Muscle of leg (tissue), 16 donors: ENCODE measurements at places on chromosomes 1 and 21.
A peak's percentile ranks its signal among the peaks of the same experiment; 100 is the strongest.

DNA sequence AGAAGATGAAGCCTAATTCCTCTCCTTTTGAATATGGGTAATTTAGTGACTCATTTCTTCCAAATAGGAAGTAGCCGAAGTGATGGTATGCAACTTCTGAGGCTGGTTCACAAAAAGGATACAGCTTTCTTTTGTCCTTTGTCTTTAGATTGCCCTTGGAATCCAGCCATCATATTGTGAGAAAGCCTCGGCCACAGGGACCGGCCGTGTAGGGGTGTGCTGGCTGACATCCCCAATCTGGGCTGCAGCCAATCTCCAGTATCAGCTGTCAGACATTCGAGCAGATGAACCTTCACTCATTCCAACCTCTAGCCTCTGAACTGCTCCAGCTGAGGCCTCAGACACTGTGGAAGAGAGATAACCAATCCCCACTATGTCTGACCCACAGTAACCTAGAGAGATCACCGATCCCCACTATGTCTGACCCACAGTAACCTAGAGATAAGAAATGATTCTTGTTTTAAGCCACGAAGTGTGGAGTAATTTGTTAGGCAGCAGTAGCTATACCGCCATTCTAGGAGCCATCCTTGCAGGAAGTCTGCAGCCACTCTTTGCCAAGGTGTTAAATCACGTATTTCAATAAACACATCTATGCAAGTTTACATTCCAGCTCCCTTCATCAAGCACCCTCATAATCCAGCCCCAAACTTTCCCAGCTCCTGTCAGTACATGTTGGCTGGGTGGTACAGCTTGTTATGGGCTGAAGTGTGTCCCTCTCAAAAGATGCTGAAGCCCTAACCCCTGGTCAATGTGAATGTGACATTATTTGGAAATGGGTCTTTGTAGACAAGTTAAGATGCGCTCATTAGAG is 2.9 kb upstream of the DIP2A start:
- peak; percentile 73 for DNase-seq

- peak; percentile 56 for DNase-seq
Measured at GRCh38 chr1:234244482-234244881, 128.8 kb upstream of the COA6 start.

DNA sequence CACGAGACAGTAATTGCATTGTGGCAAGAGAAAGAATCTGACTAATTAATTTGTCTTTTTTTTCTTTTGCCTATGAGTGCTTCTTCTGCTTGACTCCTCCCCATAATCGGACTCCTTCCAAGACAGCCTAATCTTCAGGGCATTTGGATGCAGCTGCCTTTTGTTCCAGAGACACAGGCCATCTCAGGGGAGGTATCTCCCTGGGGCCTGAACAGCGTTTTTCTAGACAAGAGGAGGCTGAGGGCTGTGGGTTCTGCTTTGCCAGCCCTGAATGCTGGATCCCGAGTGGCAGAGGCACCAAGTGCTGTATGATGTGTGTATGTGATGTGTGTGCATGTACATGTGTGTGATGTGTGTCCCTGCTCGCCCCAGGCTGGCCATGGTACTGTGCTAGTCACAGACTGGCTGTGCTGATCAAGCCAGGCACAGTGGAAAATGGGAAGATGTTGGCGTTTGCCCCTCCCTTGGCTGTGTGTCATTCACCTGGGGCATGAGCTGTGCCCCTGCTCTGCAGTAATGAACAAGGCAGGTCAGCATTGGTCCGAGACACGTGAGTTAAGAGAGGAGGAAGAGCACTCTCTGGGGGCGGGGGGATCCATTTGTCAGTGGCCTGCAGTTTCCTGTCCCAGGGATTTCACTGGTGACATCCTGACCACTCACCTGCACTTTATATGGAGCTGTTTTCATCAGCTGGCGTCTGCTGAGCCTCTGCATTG is 77.2 kb downstream of the ADARB1 start:
- no peak for DNase-seq

DNA sequence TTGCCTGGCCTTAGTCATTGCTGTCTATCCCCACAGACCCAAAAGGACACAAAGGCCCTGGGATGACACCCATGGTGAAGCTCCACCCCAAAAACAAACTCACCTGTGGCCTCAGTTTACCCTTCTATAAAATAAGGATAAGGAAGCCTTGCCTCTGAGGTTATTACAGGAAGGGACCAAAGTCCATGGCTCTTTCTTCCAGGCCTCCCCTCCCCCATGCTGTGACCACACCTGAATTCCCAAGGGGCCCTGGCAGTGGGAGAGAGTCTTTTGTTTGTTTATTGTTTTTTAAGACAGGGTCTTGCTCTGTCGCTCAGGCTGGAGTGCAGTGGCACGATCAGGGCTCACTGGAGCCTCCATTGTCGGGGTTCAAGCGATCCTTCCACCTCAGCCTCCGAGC is 10.5 kb upstream of the TNFRSF25 start:
- no peak for DNase-seq

DNA sequence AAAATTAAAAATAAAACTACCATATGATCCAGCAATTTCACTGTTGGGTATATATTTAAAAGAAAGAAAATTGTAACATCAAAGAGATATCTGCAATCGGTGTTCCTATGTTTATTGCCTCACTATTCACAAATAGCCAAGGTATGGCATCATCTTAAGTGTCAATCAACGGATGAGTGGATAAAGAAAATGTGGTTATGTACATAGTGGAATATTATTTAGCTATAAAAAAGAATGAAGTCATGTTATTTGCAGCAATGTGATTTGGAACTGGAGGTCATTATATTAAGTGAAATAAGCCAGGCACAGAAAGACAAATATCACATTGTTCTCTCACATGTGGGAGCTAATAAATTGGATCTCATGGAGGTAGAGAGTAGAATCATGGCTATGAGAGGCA is 76.3 kb downstream of the RD3 start:
- DNase-seq, result no peak

DNA sequence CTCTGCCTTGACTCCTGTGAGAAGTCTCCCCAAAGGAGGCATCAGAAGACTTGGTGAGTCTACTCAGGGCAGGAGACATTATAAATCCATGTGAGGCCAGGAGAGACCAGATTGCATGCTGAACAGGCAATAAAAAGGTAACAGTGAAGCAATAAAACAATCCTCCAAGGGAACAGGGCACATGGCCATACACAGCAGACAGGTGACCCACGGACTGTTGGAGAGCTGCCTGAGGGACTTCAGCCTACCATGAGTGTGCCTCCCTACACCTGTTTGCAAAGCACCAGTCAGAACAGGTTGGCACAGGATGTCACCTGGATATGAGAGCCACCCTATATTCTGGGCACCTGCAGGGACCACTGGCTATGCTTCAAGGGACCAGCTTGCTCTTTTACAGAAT is 67.6 kb downstream of the MAB21L3 start:
- no peak for DNase-seq

DNA sequence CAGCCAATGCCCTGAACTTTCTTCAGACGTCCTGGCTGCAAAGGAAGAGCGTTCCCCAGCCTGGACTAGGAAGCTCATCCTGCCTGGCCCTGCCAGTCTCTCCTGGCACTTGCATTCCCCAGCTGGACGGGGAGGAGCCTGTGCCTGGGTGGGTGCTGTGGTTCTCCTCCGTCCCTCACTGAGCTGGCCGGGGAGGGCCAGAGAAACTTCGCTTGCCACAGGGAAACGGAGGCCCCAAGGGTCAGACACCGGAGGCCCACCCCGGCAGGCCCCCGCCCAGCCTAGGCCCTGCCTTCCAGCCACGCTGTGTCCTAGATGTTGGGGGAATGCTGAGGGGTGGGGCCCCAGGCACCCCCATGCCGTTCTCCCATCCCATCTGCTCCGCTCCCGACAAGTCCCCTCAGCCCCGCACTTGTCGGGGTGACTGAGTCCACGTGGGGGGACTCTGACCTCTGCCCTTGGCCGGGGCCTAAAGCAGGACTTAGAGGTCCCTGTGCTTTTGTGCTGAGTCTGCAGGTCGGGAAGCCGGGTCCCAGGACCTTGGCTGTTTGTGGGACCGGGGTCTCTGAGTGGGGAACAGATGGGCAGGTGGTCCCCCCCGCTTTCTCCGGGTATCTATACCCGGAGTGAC is 4.8 kb downstream of the FTCD start:
- no peak for DNase-seq

DNA sequence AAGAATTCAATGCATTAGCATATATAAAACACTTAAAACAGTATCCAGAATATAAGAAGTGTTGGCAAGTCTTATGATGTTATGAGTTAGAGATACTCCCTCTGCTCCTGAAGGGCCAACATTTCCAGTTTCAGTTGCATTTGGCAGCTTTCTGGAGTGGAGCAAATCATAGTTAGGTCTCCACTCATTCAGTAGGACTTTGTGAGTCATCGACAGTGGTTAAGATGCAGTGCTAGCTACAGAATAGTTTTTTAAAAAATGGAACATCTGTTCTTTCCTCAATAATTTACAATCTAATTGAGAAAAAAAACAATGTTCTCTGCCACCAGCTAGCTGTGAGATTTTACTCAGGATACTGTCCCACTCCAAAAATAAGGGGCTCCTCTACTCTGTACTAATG is 389.1 kb downstream of the HLX start:
- DNase-seq, result peak; percentile 32

- DNase-seq, result no peak
Measured at GRCh38 chr1:234246638-234247116, 126.6 kb upstream of the COA6 start.

GRCh38 chr1:74468982-74469603 is 43.3 kb downstream of the LRRC53 start:
- peak; percentile 69 for DNase-seq

DNA sequence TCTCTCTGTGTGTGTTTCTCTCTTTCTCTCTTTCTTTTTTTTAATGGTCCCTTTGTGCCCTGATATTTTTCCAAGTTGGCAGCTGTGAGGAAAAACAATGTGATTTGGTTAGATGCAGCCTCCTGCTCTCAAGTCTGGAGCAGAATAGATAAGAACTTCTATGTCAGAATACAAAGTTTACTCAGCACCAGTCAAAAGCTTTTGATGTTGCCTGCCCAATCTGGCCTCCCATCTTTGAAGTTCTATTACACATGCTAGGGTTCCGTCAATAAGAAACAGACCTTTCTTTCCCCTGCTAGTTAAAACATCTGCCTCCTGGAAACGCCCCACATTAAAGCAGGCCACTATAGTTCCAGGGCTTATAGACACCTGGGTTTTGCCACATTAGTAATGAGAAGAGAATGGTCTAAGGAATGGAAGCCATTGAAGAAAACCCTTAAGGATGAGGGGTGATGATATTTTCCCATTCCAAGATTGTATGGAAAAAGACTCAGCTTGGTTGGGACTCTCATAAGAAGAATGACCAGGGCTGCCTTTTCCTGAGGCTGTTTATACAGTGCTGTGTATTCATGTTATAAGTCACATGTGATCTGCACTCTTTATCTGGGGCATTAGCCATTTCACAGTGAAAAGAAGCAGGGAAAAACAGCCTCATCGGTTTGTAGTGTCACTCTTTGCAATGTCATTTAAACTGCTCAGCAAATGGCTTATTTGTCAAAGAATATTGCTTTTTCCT is 414.7 kb upstream of the PROX1 start:
- DNase-seq, result peak; percentile 63

GRCh38 chr1:192906334-192906733 is 97.5 kb downstream of the RGS2 start:
- no peak for DNase-seq

DNA sequence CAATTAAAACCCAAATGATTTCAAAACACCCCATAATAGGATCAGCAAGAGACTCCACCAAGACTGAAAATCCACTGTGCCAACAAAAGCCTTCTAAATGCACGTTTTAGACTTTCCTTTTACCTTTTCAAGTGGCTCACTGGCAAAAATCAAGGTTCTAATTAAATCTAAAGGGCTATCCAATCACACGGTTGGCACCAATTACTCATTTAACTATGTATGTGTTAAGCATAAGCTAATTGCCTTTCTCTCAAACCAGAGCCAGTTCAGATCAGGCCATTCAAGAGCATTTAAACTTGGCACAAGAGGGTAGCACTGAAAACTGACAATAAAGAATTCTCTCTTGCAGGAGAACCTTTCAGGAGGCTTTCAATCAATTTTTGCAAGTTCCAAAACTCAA is 139.5 kb downstream of the RGS7 start:
- no peak for DNase-seq

DNA sequence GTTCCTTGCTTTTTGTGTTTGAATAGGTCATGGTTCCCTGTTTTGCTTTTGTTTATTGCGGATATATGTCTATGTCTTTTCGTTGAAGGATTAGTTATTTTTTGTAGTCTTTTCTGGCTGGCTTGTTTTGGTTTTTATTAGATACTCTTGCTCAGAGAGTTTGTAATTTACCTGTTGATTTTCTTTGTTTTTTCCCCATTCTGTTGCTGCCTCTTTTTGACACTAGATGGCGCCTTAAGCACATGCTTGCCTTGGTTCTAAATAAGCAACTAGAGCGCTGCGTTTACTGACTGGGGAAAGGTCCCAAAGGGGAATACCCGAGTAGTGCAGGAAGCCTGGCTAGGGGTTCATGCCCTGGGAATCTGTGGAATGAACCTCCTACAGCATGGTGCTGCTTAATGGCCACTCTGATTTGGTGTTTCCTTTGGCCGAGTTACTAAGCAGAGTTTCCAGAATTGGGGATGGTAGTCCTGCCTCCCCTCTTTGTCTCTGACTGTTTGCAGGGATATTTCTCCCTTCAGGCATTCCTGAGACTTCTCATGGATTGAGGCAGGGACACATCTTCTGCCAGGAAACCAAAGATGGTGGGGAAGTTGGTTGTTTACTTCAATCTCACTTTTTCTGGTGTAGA is 143.2 kb downstream of the PTPRU start:
- no peak for DNase-seq

DNA sequence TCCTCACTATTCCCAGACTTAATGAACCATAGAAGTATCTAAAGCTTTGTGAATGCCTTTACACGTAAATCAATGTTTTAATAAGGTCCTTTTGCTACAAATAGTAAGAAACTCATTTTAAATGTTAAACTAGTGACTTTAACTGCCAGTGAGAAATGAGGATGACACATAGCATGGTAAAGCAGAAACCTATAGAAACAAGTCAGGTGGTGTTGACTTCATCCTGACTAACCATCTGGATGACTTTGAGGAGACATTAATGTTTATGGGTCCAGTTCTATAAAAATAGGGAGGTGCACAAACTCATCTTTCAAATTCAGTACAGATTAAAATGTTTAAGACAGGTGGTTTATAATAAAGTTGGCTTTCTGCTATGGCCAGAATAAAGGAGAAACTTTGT is 85.4 kb downstream of the COLGALT2 start:
- no peak for DNase-seq

GRCh38 chr1:73903092-73903491 is 294.9 kb downstream of the LRRIQ3 start:
- DNase-seq, result no peak

- DNase-seq, result no peak
Measured at GRCh38 chr1:185603158-185603557, 131.0 kb upstream of the HMCN1 start.

- no peak for DNase-seq
Measured at GRCh38 chr1:26345718-26346117, 8.2 kb downstream of the CRYBG2 start.

GRCh38 chr1:22044690-22045420 is 7.7 kb upstream of the CDC42 start:
- no peak for DNase-seq

DNA sequence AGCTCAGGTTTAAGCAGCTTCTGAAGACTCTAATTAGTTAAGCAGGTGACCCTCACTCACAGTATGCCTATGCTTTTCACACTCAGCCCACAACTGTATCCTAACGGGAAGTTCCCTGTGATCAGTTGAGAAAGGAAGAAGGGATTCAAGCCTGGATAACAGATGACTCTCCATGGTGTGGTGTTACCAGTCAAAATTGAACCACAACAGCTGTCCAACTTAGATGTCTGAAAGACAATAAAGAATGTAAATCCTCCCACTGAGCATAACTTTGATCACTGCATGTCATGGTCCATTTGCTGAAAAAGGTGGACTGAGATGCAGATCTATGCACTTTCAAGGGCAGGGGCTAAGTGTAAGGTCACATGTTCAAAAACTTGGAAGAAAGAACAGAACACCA is 32.3 kb upstream of the DIPK1A start:
- DNase-seq, result no peak
